Mesenteric fat pad (tissue), 1 donor: ENCODE measurements at places on chromosomes 4 and X.

GRCh38 chr4:37710491-37710890 is 24.3 kb upstream of the RELL1 start:
- no peak for DNase-seq

DNA sequence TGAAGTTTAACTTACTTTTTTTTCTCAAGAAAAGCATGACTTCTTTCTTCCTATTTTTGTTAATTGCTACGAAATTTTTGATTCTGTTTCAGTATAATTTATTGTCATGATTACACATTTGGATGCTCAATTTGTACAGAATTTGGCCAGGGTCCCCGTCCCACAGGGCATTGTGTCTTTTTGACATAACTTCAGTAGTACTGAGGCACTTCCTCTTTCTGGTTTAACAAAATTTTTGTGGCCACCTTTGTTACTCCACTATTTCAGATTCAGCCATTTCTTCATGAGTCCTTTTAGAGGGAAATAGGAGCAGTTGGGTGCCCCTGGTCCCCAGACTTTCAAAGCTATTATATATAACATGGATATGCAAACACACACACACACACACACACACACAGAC is 1248.7 kb downstream of the PCDH7 start:
- DNase-seq, result no peak

GRCh38 chr4:138775489-138775888 is 240.1 kb upstream of the NOCT start:
- DNase-seq, result no peak

- no peak for DNase-seq
Observed at GRCh38 chrX:8971116-8971515, 62.8 kb downstream of the FAM9B start.

DNA sequence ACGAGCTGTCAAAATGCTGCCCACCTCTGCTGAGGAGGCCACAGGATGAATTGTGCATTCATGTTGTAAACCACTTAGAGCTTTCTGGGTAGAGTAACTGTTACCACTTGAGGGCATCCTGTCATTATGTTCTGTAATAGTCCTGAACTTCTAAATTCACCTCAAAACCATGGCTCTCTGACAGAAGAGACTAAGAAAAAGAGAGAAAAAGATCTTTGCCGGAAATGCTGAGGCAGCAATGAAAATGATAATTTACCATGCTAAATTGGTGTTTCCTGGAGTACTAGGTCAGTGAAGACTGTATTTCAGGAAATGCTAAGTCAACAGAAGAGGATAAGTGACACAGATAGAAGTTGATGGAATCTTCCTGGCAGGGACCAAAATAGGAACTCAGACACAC is 942.3 kb upstream of the SLIT2 start:
- DNase-seq, result no peak

GRCh38 chr4:4641254-4641653 is 99.4 kb upstream of the STX18 start:
- no peak for DNase-seq

- DNase-seq, result no peak
Observed at GRCh38 chr4:153468587-153468986, 2.4 kb downstream of the TMEM131L start.

GRCh38 chr4:32258986-32259385 is 1538.8 kb downstream of the PCDH7 start:
- DNase-seq, result no peak

DNA sequence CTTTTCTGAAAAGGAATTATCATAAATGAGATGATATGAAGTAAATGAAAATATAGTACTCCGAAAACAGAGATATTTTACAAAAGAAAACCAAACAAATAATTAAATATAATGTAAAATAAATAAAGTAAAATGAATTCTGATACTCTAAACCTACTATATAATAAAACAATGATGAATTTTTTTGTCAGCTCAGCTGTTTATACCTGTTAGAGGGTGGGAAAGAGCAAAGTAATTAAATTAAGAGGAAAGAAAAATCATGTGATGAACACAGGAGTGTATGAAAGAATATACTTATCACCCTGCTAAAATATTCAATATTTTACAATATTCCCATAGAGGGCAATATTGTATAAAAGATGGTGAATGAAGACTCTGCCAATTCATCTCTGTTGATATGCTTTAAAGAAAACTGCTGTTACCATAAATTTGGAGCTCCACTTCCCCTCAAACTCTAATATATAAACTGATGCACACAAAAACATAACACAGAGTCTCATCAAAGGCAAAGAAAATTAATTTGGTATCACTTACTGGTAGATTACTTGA is 6.5 kb upstream of the NDST4 start:
- DNase-seq, result no peak

- no peak for DNase-seq
Observed at GRCh38 chr4:186780291-186781031, 56.8 kb upstream of the FAT1 start.

DNA sequence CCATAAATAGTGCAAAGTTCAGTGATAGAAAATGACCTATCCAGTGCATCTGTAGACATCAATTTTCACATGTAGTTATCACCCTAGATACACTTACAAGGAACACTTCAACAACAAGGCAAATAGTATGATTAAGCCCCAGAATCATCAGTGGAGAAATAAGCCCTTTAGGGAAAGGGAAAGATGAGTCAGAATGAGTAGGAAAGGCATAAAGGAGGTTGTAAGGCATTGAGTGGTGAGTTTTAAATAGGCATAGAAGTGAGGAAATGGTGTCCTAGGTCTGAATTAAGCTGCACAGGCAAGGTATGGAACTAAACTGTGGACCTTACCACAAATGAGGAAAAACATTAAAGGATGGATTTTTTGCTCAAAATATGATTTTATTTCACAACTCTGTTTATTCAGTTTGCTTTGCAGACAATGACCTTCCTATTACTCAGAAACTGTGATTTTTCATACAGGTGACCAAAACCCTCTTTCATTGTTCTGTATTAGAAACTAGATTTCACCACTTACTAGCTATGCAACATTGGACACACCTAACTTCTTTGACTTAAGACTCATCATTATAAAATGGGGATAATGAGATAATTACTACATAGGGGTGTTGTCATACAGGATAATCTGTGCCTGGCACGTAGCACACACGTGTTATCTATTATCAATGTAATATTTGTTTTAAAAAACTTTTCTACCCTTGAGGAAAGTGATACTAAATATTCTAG is 57.0 kb upstream of the MAP9 start:
- DNase-seq, result no peak

DNA sequence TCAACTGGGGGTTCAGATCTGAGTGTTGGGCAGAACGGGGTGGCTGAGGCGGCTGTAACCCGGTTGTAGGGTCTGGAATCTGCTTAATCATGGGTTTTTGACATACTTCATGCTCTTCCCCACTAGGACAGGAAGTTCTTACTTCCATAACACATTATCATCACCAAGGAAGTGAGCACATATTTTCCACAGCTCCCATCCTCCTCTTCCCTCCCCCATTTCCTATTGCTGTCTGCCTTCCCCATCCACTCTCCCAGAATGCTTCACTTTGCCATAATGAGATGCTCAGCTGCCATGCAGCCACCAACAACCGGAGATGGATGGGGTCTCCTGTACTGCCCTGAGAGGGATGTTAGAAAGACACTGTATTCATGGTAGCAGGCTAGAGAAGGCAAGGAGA is 6.4 kb upstream of the DCUN1D4 start:
- no peak for DNase-seq

DNA sequence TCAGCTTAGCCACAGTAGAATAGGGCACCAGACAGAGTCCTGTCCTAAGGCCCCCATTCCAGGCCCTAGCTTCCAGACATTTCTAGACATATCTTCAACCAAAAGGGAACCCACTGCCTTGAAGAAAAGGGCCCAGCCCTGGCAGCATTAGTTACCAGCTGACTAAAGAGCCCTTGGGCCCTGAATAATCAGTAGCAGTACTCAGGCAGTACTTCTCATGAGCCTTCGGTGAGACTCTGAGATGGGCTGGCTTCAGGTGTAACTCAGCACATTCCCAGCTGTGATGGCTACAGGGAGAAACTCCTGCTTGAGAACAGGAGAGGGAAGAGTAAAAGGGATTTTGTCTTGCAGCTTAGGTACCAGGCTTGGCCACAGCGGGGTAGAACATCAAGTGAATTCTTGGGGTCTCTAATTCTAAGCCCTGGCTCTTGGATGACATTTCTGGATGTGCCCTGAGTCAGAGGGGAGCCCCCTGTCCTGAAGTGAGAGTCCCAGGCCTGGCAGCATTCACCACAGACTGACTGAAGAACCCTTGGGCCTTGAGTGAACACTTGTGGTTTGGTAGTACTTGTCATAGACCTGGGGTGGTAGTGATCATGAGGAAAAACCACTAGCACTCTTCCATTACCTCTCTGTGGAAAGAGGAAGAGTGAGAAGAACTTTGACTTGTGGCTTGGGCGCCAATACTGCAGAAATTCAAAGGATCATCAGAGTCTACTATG is 170.1 kb downstream of the ATP10D start:
- no peak for DNase-seq

- no peak for DNase-seq
Observed at GRCh38 chrX:129524250-129524850, 1.1 kb upstream of the SMARCA1 start.

DNA sequence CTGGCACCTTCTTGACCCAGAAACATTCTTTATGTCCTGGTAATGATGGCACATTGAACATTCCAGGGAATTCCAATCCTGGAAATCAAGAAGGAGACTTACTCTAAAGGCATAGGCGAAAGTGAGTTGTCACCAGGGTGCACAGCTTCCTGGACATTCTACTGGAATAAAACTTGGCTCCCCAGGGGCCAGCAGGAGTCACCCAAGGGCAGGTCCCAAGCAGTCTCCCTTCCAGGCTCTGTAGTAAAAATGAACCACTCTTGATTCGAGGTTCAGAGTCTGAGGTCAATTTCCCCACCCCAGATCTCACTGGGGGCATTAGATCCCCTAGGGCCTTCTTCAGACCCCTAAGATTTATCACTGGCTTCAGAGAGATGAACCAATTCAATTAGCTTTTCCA is 338.7 kb upstream of the GATB start:
- DNase-seq, result no peak

GRCh38 chr4:150117094-150117493 is 38.8 kb downstream of the DCLK2 start:
- DNase-seq, result no peak

- no peak for DNase-seq
Observed at GRCh38 chr4:76821641-76822040, 76.3 kb downstream of the SOWAHB start.

- no peak for DNase-seq
Observed at GRCh38 chr4:38946919-38947318, 79.3 kb downstream of the FAM114A1 start.

DNA sequence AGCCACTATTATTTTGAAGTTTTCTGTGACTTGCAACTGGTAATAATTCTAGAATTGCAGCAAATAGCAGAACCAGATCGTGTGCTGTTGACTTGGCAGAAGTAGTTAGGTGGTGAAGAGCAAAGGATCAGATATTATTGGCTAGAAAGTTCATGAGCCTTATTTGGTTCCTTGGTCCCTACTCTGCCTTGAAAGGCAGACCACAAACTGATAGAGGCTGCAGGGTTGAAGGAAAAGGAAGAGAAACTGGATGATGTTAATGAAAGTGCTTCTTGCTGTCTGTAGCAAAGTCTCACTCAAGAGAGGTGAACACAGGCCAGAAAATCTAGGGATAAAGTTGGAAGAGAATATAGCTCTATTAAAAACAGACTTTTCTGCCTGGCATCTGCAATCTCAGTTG is 41.2 kb upstream of the RNF150 start:
- DNase-seq, result no peak
